ENCODE measurements at places on chromosomes 3 and 15.

GRCh38 chr15:35136321-35137189 lies 51.5 kb upstream of the NANOGP8 start:
- no peak for DNase-seq

GRCh38 chr3:39038165-39038564 lies 13.6 kb downstream of the SCN11A start:
- DNase-seq = no peak

DNA sequence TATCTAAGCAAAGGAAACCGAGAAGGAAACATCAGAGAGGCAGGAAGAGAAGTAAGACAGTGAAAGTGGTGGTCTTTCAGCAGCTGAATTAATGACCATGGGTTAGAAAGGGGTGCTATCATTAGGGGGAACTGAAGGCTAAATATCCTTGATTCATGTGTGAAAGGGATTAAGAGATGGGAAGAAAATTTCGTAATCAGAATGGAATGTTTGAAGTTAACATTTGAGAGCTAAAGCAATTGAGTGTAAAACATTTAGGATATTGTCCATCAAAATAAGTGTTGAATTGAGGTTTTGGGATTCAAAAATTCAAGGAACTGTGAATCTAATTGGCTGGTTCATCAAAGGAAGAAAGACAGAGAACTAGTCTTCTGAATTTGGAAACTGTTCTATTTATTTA lies 4.1 kb upstream of the ECT2 start:
- DNase-seq = no peak

GRCh38 chr3:126537730-126538281 lies 13.9 kb downstream of the CHST13 start:
- DNase-seq = no peak

- no peak for DNase-seq
Measured at GRCh38 chr3:182220471-182220870, 508.7 kb downstream of the SOX2 start.

DNA sequence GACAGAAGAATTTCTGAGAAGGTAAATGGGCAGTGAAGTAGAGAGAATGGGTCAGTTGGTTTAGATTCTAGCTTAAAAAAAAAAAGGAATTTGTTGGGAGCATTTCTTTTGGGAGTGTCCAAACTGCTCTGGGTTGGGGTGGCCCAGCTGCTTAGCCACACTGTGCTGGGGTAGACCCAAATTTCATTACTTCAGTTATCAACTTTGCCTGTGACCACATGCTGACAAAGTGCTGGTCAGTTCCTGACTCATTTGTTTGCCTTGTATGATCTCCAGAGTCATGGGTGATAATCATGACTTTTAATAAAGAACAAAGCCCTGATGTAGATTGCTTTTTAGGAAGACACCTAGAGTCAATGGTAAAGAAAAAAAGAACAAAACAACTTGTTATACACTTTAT lies 121.5 kb upstream of the FGF7 start:
- no peak for DNase-seq

DNA sequence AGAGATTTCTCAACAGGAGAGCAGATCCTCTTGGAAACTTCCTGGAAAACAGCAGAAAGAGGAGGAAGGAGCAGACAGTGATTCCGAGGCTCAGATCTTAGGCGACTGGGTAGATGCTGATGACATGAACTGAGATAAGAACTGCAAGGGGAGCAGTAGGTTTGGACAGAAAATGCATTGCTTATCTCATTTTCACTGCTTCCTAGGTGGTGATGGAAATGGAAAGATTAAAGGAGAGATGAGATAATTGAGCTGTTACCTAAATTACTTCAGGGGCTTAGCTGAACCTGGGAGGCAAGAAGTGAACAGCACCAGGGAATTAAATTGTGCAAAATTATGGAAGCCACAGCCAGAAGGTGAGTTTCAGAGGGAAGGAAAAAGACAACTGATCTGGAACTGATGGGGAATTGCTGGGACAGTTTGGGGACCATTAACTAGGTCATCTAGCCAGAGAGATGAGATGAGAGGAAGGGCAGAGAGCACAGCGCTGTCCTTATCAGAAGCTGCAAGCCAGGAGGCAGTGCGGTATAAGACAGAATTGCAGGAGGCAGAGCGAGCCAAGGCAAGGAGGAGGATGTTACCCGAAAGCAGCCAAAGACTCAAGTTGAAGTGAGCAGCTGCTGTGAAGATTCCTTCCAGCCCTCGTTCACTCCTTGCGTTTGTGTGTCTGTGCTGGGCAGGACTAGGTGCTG lies 140.4 kb downstream of the SRGAP3 start:
- DNase-seq = no peak

- no peak for DNase-seq
Measured at GRCh38 chr15:63156755-63157117, 541 bp downstream of the RPS27L start.

- peak; percentile 15 for DNase-seq
Measured at GRCh38 chr3:129942296-129942695, 32.2 kb upstream of the TRH start.

GRCh38 chr3:135516143-135516542 lies 449.4 kb upstream of the PPP2R3A start:
- no peak for DNase-seq

GRCh38 chr3:32276279-32276841 lies 37.9 kb downstream of the CMTM8 start:
- DNase-seq = no peak

- no peak for DNase-seq
Measured at GRCh38 chr15:101250873-101251829, 697 bp downstream of the CHSY1 start.

- DNase-seq = no peak
Measured at GRCh38 chr3:115254492-115255196, 107.6 kb upstream of the ZBTB20 start.

GRCh38 chr15:48336940-48337339 lies 5.7 kb downstream of the DUT start:
- DNase-seq = no peak

- DNase-seq = peak; percentile 80
Measured at GRCh38 chr3:46987743-46988401, 8.4 kb downstream of the NBEAL2 start.

GRCh38 chr3:44984335-44984734 lies 8.3 kb downstream of the EXOSC7 start:
- no peak for DNase-seq

GRCh38 chr15:62663547-62663946 lies 379.0 kb upstream of the TPM1 start:
- DNase-seq = no peak

DNA sequence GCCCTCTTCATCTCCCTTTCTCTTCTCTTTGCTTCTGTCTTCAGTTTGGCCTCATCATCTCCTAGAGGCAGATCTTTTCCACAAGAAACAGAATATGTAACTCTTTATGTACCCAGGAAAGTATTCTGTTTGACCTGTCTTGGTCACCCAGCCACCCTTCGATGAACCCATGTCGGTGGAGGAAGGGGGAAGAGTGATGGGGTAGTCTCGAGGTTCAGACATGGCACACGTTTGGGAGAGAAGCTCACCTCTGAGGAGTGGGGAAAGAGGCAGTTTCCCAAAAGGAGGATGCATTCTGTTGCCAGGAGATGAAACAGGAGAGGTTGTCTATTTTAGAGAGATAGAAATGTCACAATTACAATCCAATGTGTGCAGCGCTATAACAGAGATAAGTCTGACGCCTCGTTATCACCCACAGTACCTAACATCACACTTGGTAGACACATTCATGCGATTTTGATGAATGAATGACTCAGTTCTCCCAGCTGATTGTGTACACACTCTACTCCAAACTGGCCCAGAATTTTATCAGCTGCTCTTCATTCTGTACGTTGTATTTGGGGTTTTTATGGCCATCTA lies 722 bp upstream of the CCDC50 start:
- DNase-seq = no peak

DNA sequence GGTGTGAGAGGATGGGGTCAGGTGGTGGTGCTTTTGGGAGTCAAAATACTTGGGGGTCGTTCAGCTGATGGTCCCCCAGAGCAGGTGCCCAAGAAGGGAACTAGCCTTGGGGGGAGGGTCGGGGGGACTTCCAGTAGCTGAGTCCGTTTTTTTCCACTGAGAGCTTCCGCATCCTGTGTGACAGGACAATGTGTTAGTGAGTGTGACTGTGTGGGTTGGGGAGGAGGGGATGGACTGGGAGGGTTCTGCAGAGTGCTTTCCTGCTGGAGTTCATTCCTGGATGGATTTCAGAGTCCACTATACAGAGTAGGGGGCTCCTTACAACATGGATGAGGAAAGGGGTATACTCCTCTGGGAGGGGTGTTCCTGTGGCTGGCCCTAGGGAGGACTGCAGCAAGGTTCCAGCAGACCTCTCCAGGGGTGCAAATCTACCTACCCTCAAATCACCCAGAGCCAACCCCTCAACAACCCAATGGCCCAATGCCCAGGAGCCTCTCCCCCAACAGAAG lies 601 bp upstream of the HYAL2 start:
- no peak for DNase-seq

- DNase-seq = no peak
Measured at GRCh38 chr15:57321973-57322601, 54.2 kb upstream of the CGNL1 start.

DNA sequence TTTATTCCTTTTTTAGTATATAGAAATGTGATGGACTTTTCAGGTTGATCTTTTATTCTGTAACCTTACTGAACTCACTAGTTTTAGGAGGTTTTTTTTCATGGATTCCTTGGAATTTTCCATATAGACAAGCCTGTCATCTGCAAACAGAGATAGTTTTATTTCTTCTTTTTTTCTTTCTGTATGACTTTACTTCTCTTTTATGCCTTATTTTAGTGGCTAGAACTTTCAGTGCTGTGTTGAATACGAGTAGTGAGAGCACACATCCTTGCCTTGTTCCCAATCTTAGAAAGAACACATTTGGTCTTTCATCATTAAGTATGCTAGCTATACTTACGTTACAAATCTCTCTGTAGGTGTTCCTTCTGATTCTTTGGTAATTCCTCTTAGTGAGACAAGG lies 336.5 kb downstream of the PTPRG start:
- DNase-seq = no peak

DNA sequence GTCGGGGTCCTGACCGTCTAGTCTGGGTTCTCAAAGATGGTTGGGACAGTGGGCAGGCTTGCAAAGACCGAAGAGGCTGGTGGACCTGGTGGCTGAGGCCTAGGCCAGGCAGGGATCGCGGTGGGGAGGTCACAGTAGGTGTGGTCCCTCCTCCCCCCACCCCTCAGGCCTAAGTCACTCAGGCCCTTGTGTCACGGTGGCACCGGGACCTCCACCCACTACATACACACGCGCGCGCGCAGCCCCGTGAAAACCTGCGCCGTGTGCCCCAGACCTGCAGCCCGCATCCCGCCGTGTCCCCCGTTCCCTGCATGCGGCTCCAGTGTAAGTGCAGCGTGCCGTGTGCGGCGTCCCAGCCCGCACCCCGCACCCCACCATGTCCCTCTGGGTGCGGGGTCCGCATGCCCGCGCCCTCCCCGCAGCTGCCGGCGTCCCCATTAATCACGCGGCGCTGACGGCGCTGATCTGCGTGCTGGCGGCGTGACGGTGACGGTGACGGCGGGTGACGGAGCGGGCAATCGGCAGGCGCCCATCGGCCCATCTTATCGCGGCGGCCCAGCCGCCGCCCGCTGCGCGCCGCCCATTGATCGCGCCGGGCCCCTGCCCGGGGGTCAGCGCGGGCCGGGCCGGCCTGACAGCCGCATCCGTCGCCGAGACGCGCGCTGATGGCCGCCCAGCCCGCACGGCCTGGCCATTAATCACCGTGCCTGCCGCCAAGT lies 24.4 kb downstream of the SEC61A1 start:
- no peak for DNase-seq

GRCh38 chr3:117104792-117105191 lies 395.2 kb downstream of the TUSC7 start:
- no peak for DNase-seq

DNA sequence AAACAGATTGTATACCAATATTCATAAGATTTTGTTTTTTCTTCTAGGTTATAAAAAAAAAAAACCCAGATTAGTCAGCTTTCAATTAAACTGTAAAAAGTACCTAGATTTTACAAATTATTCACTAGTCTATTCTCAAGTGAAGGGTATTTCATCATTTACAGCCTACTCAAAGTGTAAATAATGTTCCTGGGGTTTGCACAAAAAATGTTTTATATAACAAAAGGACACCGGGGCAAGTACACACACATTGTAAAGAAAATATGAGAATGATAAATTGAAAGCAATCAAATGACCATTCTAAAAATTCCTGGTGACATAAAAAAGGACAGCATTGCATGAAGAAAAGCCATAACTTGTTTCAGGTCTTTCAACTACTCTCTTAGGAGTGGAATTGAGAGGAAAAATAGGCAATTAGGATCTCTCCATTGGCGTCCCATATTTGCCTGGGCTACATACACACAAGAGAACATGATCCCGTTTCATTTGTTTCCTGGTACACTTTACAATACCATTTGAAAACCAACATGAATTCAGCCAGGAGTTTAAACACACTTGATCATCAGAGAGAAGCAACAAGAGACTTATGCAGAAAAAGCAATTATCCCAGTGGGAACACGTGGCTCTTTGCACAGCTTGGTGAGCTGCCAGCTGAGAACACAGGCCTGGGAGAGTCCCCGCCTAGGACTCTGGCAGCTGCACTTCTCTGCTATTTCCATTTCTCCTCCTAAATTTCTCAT lies 1039.2 kb downstream of the ROBO1 start:
- DNase-seq = no peak

Data from activated T-cell treated with anti-CD3 and anti-CD28 coated beads for 24 hours (primary cell).